ELF-1 (cell line): ENCODE measurements at places on chromosomes 1 and 21.

DNA sequence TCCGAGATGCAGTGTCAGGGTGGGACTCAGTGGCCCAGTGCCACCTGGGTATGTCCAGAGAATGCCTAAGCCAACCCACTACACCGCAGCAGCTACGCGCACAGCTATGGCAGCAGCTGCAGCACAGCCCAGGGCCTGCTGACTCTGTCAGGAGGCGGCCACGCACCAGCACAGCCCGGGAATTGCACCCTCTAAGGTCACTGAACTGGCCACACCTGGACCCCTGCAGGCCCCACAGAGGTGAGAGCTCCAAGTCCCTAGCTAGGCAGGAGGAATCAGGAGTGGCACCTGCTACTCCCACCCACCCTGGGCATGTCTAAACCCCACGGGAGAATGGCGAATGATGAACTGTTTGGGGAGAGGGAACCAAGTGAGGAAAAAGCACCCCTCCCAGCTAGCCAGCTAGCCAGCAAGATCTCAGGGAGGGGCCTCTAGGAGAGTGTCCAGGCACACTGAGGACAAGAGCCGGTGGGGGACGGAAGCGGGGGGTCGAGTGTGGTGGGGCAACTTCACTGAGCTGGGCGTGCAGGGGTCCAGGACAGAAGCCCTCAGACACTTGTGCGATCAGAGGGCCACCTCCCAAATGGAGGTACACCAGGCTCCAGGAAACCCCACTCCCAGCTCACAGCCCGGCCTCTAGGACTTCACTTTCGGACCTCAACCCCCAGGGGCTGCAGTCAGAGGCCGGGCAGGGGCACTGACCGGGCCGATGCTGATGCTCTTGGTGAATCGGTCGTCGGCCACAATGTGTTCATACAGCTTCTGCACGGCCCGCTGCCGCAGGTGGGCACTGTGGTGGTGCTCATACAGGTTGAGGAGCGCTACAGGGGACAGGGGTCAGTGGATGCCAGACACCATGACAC lies 13.9 kb downstream of the LSS start:
- no peak for DNase-seq

- DNase-seq, result no peak
Measured at GRCh38 chr21:35511696-35512162, 462.6 kb upstream of the RUNX1 start.

DNA sequence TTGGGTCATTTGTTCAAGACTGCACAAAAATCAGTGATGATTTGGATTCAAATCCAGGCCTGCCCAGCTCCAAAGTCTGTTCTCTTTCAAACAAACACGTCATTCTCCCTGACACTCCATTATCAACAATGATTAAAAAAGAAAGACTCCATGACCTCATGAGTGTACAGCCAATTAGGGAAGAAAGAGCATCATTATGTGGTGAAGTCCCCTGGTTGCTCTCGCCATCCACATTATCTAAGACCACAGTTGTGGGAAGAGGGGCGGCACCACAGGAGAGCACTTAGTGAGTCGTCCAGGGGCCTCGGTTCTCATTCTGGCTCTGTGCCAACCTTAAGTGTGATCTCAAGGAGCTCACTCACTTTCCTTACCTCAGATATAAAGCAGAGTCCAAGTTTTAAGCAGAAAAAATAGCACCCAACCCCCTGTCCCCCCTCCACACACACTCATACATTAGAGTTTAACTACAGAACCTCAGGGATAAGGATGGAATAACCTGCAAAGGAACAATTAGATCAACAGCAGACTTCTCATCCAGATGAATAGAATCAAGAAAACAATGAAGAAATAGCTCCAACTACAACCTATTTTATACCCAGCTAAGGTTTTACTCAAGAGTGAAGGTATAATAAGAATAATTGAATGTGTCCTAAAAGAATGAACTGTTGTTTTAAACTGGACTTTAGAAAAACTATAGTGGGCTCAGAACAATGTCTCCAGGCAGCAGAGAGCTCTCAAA lies 47.8 kb downstream of the COL6A1 start:
- no peak for DNase-seq

DNA sequence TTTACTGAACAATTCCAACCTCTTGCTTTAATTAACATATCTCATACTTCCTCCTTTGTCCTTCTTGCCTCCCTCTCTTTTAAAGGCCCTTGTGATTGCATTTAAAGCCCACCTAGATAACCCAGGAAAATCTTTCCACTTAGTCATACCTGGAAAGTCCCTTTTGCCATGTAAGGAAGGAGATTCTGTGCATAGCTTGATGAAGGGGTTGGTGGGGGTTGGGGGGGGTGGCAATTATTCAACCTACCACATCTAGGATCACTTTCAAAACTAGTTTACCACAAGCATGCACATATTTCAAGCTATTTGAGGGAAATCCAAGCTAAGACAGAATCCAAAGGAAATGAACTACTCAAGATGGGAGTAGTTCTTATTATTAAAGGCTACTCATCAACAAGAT lies 249.1 kb upstream of the PTBP2 start:
- no peak for DNase-seq

DNA sequence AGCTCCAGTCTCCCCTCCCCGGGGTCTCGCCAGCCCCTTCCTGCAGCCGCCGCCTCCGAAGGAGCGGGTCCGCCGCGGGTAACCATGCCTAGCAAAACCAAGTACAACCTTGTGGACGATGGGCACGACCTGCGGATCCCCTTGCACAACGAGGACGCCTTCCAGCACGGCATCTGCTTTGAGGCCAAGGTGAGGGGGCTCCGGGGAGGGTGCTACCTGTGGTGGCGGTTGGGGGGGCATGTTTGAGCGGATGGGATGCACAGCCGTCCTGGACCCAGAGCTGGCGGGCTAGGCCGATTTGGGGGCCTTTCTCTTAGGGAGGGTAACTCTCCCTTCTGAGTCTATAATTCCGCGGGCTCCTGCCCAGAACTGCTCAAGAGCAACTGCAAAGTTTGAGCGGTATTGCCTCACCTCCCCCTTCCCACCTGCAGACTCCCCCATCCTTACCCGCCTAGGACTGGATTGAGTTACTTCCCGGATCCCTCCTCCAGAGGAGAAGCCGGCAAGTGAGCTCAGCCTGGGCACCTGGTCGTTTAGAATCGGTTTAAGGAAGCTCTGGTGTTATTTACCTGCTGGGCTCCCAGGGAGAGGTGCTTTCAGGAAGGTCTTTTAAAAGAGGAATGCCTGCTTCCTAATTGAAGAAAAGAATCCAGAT lies 730 bp downstream of the NOS1AP start:
- DNase-seq, result peak; percentile 40
